ENCODE measurements at places on chromosomes 6 and 20. TPM values are rescaled to one million over a fixed set of nuclear protein-coding genes. Genes with fewer than 3 reads are reported as not detected.

DNA sequence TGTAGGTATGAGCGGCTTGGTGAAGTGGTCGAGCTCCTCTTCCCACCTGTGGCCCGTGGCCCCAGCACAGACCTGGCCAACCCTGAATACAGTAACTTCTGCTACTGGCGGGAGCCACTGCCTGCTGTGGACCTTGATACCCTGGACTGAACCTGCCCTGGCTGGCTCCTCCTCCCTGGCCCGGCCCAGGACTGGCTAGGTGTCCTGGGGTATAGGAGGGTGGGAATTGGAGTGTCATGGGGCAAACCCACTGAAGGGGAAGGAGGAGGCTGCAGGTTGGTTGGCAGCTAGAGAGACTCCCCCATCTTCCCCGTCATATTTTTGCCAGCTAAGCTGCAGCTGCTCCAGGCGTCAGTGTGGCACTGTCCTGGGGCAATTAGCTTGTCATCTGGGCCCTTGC, 7.9 kb downstream of the EMILIN3 start:
- H3K4me3 ChIP-seq, result no peak overlapping the region
- H3K36me3 ChIP-seq, result no peaks in the 10 kb centered on the region
- H3K4me1 ChIP-seq, result no peaks in the 10 kb centered on the region

DNA sequence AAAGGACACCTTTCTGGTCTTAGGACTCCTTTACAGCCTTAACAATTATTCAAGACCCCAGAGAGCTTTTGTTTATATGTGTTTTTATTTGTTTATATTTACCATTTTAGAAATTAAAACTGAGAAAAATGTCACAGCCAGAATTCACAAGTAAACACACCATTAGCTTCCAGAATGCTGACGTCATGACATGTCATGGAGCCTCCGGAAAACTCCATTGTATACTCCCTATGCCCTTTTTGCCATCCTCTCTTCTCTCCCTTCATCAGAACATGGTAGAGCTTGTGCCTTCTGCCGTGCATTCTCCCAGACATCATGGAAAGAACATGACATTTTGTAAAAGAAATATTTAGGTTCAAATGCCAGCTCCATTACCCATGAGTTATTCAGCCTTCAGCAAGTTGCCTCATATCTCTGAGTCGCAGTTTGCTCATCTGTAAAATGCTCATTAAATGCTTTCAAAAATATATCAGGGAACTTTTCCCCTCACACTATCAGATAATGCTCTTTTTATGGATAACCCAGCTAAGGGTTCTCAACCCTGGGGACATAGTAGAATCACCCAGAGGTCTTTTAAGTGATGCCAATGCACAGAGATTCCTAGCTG, 27.8 kb downstream of the TNFAIP3 start:
- H3K4me3 ChIP-seq, result no peak overlapping the region
- no peaks in the 10 kb centered on the region for H3K4me1 ChIP-seq
- DNase-seq, result no peak
- H3K36me3 ChIP-seq, result no peaks in the 10 kb centered on the region
- H3K27ac ChIP-seq, result no peak overlapping the region

DNA sequence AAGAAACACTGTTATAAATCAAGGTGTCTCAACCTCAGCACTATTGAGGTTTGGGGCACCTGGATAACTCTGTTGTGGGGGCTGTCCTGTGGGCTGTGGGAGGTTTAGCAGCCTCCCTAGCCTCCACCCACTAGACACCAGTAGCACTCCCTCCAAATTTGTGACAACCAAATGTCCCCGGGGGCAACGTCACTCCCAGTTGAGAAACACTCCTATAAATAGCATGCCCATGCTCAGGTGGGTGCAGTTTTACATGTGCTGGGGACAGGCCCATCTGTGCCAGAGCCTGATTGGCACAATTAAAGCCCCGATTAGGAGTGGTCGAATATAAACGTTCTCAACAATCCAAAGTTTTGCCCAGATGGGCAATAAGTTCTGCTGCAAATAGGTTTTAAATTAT, 78.9 kb downstream of the FAM50B start:
- no peak overlapping the region for H3K4me3 ChIP-seq
- H3K36me3 ChIP-seq, result no peaks in the 10 kb centered on the region
- H3K4me1 ChIP-seq, result no peaks in the 10 kb centered on the region

DNA sequence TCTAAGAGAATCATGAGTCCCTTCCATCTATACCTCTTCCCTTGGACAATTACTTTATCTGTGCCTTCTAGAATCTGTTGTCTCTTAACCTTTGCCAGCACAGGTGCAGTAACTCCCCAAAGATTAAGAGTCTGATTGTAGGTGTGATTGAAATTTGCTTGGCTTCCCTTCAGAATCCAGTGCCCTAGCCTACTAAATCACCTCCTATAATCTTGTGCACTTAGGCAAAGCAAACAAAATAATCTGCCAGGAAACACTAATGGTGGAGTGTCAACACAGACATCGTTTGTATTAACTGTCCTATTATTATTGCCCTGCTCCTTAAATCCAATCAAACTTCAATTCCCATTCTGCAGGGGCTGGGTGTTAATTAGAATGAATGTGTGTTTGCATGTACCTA, 28.0 kb downstream of the ID4 start:
- no peaks in the 10 kb centered on the region for H3K4me1 ChIP-seq
- no peaks in the 10 kb centered on the region for H3K27me3 ChIP-seq
- no peak for DNase-seq
- H3K4me3 ChIP-seq, result no peak overlapping the region
- H3K36me3 ChIP-seq, result no peaks in the 10 kb centered on the region
- H3K27ac ChIP-seq, result no peak overlapping the region

- H3K4me1 ChIP-seq, result peaks cover 51% of the 10 kb centered on the region
- H3K27ac ChIP-seq, result no peak overlapping the region
- peaks cover 2% of the 10 kb centered on the region for H3K27me3 ChIP-seq
- no peak for DNase-seq
These were observed 174.0 kb downstream of the GJA10 start for GRCh38 chr6:90068264-90068663.

GRCh38 chr6:6315660-6316059, 4.8 kb downstream of the F13A1 start:
- no peak overlapping the region for H3K27ac ChIP-seq
- no peak for DNase-seq
- peaks cover 4% of the 10 kb centered on the region for H3K4me1 ChIP-seq
- H3K27me3 ChIP-seq, result peaks cover 59% of the 10 kb centered on the region
- H3K4me3 ChIP-seq, result no peak overlapping the region
- H3K36me3 ChIP-seq, result peaks cover 4% of the 10 kb centered on the region

DNA sequence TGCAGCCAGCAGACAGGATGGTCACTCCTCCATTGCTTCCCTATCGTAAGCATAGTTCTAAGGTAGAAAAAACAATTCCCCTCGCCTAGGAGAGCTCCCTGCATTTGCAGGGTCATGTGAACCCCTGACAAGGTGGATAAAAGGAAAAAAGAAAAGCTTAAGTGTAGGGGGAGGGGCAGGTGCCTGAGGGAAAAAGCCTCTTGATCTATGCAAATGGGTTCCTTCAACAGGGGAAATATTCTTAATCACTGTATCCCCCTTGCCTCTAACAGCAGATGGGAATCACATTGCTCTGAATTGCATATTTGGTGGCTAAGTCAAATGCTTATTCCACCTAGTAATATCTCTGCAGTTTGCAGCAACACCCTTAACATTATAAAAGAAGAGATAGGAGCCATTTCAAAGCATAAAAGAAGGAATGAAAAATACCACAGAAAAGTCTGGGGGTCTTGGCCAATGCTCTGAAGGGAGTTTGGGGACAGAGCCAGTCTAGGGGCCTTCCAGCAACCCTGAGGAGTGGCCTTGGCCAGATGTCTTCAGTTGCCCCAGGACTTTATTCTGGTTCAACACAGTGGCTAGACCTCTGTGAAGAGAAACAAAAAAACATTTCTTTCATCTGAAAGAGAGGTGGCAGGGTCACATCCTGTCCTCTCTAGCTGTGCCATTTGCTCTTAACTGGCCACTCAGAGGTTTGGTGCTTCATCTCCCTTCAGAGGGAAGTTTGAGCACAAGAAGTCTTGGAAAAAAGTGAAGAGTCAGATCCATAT, 660.4 kb upstream of the GJE1 start:
- H3K27me3 ChIP-seq, result no peaks in the 10 kb centered on the region
- no peak overlapping the region for H3K27ac ChIP-seq
- no peak for DNase-seq

DNA sequence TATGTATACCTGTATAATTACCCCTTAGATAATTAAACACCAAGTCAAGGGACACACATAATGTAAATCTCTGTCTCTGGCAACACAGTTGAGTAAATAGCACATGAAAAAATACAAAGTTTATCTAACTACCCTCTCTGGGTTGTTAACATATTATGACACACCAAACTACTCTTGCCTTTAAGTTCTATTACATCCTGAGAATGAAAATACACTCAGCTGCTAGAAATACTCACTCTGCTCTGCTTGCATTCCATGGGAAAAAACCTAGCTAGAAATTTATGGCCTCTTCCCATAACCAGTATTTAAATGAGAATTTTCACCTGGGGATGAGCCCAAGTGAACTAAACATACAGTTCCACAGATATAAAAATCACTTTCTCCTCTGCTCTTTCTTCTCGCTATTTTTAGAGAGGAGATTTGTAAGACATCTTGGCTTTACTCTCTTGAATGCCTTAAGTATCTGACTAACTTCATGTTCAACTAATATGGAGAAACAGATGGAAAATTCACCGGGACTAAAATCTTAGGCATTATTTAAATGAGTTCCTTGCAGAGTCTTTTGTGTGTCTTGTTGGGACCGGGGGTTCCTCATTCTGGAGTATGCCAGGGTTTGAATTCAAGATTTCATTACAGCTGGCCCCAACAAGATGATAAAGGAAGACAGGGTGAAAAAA, 140.9 kb downstream of the GJA10 start:
- no peak overlapping the region for H3K4me3 ChIP-seq
- peaks cover 2% of the 10 kb centered on the region for H3K36me3 ChIP-seq
- H3K27ac ChIP-seq, result no peak overlapping the region
- peaks cover 28% of the 10 kb centered on the region for H3K4me1 ChIP-seq
- DNase-seq, result no peak
- H3K27me3 ChIP-seq, result no peaks in the 10 kb centered on the region

DNA sequence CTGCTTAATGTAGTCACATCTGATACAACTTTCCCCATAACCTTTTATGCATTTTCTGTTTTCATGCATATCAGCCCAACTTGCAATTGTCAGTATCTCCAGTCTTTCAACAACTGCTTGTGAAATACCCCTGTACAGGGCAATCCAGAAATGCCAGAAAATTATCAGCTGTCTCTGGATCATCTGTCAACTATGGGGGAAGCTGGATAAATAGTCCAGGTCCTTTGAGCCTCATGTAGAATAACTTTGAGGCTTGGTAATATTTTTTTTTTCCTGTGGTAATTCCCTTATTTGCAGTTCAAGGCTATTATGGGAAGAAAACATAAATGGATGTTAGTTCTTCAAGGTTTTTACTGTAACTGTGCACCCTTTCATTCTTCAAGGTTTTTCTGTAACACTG, 6.2 kb downstream of the DEFB125 start:
- DNase-seq, result no peak
- H3K4me3 ChIP-seq, result no peak overlapping the region
- no peak overlapping the region for H3K27ac ChIP-seq

GRCh38 chr6:98973571-98973970, 25.8 kb upstream of the FBXL4 start:
- no peak overlapping the region for H3K4me3 ChIP-seq
- no peaks in the 10 kb centered on the region for H3K4me1 ChIP-seq
- no peak overlapping the region for H3K27ac ChIP-seq
- H3K27me3 ChIP-seq, result no peaks in the 10 kb centered on the region

- H3K27me3 ChIP-seq, result peaks cover 94% of the 10 kb centered on the region
- H3K27ac ChIP-seq, result no peak overlapping the region
- peaks cover 28% of the 10 kb centered on the region for H3K4me1 ChIP-seq
- no peaks in the 10 kb centered on the region for H3K36me3 ChIP-seq
These were observed 761 bp upstream of the NR2E1 start for GRCh38 chr6:108164815-108165706.

- H3K27ac ChIP-seq, result no peak overlapping the region
- no peaks in the 10 kb centered on the region for H3K36me3 ChIP-seq
- peaks cover 44% of the 10 kb centered on the region for H3K27me3 ChIP-seq
- no peak overlapping the region for H3K4me3 ChIP-seq
- no peak for DNase-seq
These were observed 56.2 kb downstream of the BMP7 start for GRCh38 chr20:57210054-57210910.

DNA sequence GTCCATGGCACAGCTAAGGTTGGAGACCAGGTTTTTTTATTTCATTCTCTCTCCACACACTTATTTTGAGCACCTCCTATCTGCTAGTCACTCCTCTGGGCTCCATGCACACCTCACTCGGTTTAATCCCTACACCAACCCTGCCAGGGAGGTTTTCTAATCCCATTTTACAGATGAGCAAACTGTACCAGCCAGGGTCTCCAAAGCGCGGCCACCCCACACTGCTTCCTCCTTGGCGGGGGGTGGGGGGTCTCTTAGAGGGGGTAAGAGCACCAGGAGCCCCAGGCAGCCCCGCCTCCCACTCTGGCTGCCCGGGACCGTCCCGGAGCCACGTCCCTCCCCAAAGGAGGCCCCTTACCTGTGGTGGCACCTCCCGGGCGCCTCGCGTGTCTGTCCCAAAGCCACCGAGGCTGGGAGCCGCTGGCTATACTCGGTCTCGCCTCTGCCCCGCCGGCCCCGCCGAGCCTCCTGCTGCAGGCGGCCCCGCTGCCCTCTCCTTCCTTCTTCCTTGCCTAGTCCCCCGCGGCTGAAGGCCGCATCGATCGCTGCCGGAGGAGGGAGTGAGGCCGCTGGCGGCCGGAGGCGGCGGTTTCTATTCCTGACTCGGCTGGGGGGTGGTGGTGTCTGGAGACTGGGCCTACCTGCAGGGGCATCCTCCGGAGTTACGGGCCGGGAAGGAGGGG, at the start of gene KCNS1:
KCNS1 (minus strand) TSS at position 565 of the 683 bp plus-strand sequence. CDS start 1,891 bp downstream, outside the sequence.
- no peak within 1 kb of the TSS for H3K27ac ChIP-seq
- no peak for DNase-seq
- peaks cover 46% of the 10 kb centered on the region for H3K27me3 ChIP-seq

CAGE1 gene
- total RNA-seq, result 0.60 TPM

- H3K4me3 ChIP-seq, result no peak overlapping the region
- H3K4me1 ChIP-seq, result peaks cover 5% of the 10 kb centered on the region
- DNase-seq, result no peak
- H3K36me3 ChIP-seq, result no peaks in the 10 kb centered on the region
These were observed 186.8 kb downstream of the CDH26 start for GRCh38 chr20:60144974-60145527.

PKHD1 gene
- not detected for total RNA-seq

SLC17A9 gene
- 2.4 TPM for total RNA-seq

CDK19 gene
- 17.1 TPM for total RNA-seq

DNA sequence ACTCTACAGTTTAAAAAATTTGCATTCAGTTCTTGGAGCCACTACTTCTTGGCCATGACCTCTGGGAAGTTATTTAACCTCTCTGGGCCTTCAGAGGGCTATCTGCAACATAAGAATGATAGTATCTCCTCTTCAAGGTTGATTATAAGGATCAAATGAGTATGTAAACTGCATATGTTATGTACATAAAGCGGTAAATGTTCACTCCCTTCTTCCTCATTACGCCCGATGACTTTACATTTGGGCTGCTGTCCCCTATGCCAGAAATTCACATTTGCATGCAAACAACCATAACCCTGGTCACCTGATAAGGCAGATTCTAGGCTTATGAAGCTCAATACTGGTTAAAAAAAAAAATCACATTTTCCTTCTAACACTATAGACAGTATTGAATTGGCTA, 50.4 kb downstream of the ALDH5A1 start:
- H3K4me3 ChIP-seq, result no peak overlapping the region
- no peaks in the 10 kb centered on the region for H3K4me1 ChIP-seq
- no peak overlapping the region for H3K27ac ChIP-seq
- no peaks in the 10 kb centered on the region for H3K36me3 ChIP-seq

- H3K4me3 ChIP-seq, result peak overlapping the region; percentile 77
- H3K27ac ChIP-seq, result peak overlapping the region; percentile 66
- no peaks in the 10 kb centered on the region for H3K36me3 ChIP-seq
- H3K4me1 ChIP-seq, result peaks cover 6% of the 10 kb centered on the region
These were observed 354.1 kb upstream of the MAP3K7 start for GRCh38 chr6:90940812-90941481.

TTK gene
- total RNA-seq, result 1.2 TPM

SYCP2L gene
- not detected for total RNA-seq

Measured in T-helper 17 cell (primary cell).